ENCODE measurements at places on chromosomes 7 and 10. TPM values are rescaled to one million over a fixed set of nuclear protein-coding genes. Genes with fewer than 3 reads are reported as not detected.

DNA sequence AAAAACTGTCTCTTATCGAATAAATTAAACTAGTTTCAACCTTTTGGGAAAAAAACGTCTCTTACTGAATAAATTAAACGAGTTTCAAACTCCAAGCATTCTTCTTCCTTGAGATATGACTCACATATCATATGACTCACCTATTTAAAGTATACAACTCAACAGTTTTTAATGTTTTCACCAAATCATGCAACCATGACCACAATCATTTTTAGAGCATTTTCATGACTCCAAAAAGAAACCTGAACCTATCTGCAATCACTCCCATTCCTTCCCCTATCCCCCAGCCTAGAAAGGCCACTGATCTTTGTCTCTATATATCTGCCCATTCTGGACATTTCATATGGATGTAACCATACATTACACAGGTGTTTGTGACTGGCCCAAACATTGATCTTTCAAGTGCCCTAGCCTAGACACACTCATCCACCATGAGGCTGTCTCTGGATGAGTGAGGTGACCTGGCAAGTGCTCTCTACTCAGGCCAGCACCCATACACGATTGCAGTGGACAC lies 115.3 kb downstream of the PIP4K2A start:
- no peak for DNase-seq

DNA sequence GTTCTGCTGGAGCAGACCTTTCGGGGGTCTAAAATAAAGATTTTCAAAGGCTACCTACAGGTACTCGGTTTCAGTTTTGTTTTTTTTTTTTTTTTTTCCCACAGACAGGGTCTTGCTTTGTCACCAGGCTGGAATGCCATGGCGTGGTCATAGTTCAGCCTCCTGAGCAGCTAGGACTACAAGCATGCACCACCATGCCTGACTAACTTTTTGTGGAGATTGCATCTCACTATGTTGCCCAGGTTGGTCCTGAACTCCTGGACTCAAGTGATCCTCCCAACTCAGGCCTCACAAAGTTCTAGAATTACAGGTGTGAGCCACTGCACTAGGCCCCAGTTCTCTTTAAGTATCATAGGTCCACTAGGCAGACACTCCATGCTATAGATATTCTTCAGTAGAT lies 34.5 kb downstream of the BAMBI start:
- DNase-seq = no peak

- DNase-seq = no peak
These were observed 5.2 kb upstream of the CUBN start for GRCh38 chr10:17134737-17135260.

The NT5C2 gene
- 140 TPM for total RNA-seq

The JAKMIP3 gene
- total RNA-seq = 6.4 TPM
